ENCODE measurements at places on chromosomes 7 and 10.

GRCh38 chr10:43970018-43970698 lies 321.5 kb upstream of the ZNF32 start:
- no peaks in the 10 kb centered on the region for H3K36me3 ChIP-seq
- no peak for DNase-seq
- H3K4me1 ChIP-seq, result no peaks in the 10 kb centered on the region
- H3K27me3 ChIP-seq, result no peaks in the 10 kb centered on the region
- H3K4me3 ChIP-seq, result no peak overlapping the region

- H3K4me3 ChIP-seq, result no peak overlapping the region
- H3K27ac ChIP-seq, result no peak overlapping the region
- DNase-seq, result no peak
- no peaks in the 10 kb centered on the region for H3K36me3 ChIP-seq
- no peaks in the 10 kb centered on the region for H3K4me1 ChIP-seq
- peaks cover 3% of the 10 kb centered on the region for H3K27me3 ChIP-seq
Measured at GRCh38 chr10:3568983-3569382, 216.0 kb downstream of the KLF6 start.

- H3K4me1 ChIP-seq, result peaks cover 14% of the 10 kb centered on the region
- DNase-seq, result no peak
- H3K4me3 ChIP-seq, result no peak overlapping the region
Measured at GRCh38 chr10:93390306-93391090, 91.6 kb downstream of the MYOF start.

- no peaks in the 10 kb centered on the region for H3K27me3 ChIP-seq
- peak overlapping the region; percentile 93 for H3K4me3 ChIP-seq
- H3K27ac ChIP-seq, result peak overlapping the region; percentile 99
- H3K4me1 ChIP-seq, result peaks cover 24% of the 10 kb centered on the region
- DNase-seq, result no peak
Measured at GRCh38 chr7:104983076-104983577, 30.9 kb upstream of the KMT2E start.

DNA sequence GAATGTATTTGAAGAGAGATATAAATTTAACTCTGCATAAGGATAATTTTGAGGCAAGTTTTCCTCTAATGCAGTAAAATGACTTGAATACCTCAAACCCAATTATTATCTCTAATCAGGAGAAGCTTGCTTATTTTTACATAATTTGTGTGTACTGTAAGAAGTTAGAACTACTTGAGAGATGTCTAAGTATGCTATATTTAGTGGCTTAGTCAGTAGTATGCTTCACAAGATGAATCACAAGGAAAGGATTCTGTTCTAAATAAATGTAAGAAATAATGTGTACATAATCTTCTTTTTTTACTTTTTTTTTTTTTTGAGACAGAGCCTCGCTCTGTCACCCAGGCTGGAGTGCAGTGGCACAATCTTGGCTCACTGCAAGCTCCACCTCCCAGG lies 13.7 kb downstream of the PHTF2 start:
- no peaks in the 10 kb centered on the region for H3K36me3 ChIP-seq
- no peak overlapping the region for H3K4me3 ChIP-seq
- H3K4me1 ChIP-seq, result peaks cover 2% of the 10 kb centered on the region

GRCh38 chr10:70832852-70833528 lies 17.2 kb downstream of the SGPL1 start:
- peaks cover 4% of the 10 kb centered on the region for H3K36me3 ChIP-seq
- no peaks in the 10 kb centered on the region for H3K27me3 ChIP-seq
- no peak overlapping the region for H3K27ac ChIP-seq
- H3K4me1 ChIP-seq, result no peaks in the 10 kb centered on the region
- no peak overlapping the region for H3K4me3 ChIP-seq
- DNase-seq, result no peak
